Spinal cord (tissue), 10 donors: ENCODE measurements at places on chromosomes 4 and X.

GRCh38 chr4:74433043-74433442 lies 11.9 kb upstream of the AREG start:
- no peak for DNase-seq

DNA sequence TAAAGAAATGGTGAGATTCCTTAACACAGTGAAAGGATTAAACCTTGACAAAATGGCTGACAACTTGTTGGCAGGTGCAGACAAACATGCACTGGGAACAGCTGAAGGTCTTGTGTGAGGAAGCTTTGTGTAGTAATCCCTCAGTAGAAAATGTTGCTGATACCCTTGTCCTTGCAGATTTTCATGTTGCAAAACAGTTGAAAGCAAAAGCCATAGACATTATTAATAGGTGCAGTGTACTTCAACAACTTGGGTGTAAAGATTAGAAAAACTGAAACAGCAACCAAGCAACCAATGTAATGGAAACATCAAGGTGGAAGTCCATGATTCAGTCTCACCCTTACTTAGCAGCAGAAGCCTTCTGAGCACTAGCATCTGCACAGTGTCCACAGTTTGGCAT lies 29.8 kb downstream of the UGT2B7 start:
- DNase-seq, result no peak

- no peak for DNase-seq
These were observed 175.2 kb upstream of the ANKRD50 start for GRCh38 chr4:124887739-124888138.

DNA sequence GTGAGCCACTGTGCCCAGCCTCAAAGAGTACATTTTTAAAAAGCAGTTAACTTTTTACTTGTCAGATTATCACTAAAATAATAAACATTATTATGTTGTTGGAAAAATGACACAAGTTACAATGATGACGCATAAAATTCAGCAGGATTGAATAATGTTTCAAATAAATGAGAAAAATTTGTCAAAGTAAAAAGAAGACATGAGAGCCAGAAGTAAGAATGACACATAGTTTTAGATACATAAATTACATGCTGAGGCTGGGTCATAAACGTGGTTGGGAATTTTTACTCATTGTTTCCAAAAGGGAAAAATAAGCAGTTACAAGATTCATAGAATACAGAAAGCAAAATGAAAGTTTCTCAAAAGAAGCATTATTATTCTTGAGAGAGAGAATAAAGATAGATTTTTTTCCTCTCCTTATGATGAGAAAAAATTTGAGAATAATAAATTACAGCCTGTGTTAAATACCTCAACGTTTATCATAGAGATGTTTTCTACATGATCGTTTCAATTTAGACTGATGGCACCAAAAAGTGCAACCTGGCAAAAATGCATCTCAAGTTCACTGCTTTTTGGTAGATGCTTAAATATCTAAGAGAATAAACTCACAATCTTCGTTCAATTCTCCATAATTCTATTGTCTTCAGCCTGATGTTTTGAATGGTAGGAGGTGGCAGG lies 40.4 kb downstream of the GUCY1B1 start:
- DNase-seq, result no peak

DNA sequence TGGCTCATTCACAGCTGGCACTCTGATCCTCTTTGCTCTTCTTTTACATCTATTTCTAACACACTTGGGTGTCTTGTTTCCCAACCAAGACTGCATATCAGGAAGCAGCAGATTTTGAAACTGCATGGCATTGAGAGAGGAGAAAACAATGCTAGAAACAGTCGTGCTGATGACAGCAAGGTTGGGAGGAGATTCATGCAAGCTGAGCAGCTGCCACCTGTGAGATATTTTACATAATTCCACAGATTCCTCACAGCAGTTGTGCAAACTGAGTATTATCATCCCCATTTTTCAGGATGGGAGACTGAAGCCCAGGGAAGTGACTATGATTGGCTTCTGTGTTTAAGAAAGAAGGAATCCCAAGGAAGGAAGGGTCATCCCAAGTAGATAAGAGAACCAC lies 105.0 kb downstream of the SLC2A9 start:
- DNase-seq, result no peak

DNA sequence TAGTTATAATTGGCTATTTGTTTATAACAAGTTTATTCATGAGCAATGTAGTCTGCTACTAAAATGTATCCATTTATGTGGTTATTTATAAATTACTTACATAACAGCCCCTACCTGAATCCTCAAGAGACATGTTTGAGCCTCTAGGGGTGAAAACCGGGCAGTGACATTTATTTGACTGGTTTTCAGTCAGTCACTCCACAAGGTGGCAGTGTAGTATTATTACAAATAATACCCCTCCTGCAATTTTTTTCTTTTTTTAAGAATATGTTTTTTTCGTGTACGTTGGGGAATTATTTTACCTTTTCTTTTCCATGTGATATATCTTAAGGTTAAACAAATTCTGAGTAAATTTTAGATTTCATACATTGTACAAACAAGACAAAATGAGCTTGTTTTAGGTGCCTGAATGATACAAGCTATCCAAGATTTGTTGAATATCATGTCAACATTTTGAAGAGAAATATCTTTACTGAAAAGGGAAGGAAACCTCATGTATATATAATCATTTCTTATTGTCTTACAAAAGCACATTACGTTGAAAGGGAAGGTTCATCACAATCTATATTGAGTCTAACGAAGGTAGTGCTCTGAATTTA lies 598.7 kb upstream of the TECRL start:
- DNase-seq, result no peak

DNA sequence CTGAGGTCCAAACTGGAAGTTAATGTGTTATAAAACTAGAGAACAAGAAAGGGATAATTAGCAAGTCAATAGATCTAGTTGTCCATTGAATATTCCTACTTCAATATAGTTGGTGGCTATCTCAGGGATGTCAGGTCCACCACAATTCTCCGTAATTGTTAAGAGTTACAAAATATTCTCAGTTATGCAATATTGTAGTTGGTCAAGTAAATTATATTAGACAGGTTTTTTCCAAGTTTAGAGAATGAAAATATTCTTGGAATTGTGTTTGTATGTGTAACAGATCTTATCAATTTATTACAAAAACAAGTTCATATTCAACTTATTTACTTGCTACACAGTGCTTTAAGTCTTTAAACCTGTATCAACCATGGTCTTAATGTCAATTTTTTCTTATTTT lies 547.4 kb downstream of the SPRY1 start:
- no peak for DNase-seq

- no peak for DNase-seq
These were observed 231.5 kb downstream of the MAML3 start for GRCh38 chr4:139922406-139923024.
